ENCODE measurements at places on chromosomes 7 and 10.

DNA sequence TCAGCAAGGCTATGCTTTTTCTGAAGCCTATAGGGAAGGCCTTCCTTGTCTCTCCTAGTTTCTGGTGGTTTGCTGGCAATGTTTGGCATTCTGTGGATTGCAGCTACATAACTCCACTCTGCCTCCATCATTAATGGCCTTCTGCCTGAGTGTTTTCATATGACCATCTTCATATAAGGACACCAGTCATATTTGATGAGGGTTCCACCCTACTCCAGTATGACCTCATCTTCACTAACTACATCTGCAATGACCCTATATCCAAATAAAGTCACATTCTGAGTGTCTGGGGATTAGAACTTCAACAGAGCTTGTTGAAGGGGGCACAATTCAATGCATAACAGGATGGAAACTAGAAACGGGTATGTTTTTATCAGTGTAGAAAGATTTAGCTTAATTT is 22.1 kb downstream of the CAV1 start:
- no peak for DNase-seq

- no peak for DNase-seq
Observed at GRCh38 chr7:2738766-2739549, 51.0 kb downstream of the AMZ1 start.

- no peak for DNase-seq
Observed at GRCh38 chr10:78924319-78925003, 144.3 kb upstream of the ZMIZ1 start.

DNA sequence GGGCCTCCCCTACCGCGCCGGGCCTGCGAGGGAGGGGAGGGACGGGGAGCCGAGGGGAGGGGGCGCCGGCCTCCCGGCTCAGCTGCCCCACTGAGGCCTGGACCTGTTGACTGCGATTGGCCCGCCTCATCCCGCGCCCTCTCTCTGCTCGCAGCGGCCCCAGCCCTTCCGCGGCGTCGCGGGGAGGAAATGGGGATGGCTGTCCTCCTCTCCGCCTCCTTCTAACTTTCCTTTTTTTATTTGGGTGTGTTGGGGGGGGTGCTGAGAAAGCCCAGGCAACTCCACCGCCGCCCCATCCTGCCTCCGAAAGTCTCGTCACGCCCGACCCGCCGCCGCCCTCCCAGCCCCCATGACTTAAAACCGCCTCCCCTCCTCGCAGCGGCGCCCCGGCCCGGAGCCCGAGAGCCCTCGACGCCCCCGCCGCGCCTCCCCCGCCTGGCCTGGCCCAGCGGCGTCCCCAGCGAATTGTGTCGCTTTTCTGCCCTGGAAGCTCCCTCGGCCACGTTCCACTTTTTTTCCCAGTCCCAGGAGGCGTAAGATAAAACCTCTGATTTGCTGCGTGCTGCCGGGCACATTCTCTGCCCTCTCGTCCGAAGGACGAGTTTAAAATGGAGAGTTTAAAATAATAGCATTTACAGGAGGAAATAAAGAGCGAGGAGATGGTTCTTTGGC is 842 bp upstream of the SKIDA1 start:
- peak; percentile 84 for DNase-seq

- no peak for DNase-seq
Observed at GRCh38 chr10:126481181-126481580, 92.9 kb upstream of the ADAM12 start.

DNA sequence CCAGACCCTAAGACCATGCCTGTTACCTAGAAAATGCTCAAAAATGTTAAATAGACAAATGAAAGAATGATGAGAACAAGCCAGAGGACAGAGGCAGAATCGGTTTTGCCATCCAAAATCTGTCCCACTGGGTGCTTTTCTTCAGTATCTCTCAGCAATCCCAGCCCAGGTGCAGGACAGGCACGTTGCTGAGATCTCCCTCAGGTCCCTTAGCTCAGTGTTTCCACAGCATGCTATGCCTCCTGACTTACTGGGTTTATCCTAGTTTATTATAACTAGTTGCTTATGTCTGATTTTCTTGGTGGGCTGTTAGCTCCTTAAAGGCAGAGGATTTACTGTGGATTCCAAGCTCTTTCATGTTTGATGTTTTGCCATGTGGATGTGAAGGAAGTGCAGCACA is 20.3 kb downstream of the CPED1 start:
- no peak for DNase-seq

DNA sequence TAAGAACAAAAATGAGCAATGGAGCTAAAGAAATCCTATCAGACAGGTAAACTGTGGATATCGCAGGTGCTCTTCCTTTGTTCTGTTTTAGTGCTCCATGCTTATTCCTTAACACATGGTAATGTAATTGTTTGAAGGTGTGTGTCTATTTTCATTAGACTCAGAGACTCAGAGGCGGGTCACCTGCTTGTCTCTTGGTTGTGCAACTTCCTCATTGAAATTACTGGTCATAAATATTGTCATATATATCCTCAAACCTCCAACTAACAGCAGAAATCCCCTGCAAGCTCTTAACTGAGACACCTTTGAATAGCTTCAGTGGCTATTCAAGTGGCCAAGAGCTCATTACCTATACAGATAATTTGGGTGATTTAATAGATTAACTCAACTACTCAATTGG is 177.2 kb downstream of the PTN start:
- DNase-seq, result no peak

DNA sequence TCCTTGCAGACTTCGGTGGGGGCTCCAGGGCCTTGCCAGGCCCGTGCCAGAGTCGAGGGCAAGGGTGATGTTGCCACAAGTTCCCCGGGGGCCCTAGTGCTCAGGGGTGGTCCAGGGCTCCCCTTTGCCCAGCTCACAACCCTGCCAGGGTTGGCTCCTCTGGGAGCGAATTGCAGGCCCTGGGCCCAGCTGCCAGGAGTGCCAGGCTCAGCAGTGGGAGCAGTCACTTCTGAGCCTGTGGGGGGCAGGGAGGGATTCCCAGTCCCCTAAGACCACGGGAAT is 43.8 kb downstream of the TCERG1L start:
- no peak for DNase-seq

DNA sequence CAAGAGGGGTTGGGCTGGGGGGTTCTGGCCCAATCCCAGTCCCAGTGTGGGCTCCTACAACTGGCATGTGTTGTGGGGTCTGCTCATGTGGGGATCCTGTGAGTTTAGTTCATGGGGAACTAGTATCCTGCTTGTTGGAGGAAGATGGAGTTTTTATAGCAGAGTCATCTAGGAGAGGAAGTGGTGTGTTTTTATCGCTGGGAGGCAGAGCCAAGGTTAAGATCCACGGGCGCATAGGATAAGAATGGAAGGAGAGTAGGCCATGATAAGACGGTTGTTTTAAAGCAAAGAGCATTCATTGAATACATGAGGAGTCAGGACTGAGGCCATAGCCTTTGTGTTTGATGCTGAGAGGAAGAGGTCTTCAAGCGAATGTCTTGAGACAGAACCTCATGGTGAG is 211.6 kb upstream of the COBL start:
- DNase-seq, result no peak

- no peak for DNase-seq
Observed at GRCh38 chr7:124457841-124458240, 307.8 kb downstream of the GPR37 start.

- DNase-seq, result no peak
Observed at GRCh38 chr10:79494871-79495705, 17.2 kb upstream of the EIF5AL1 start.

- DNase-seq, result no peak
Observed at GRCh38 chr10:9229702-9230244, 1175.3 kb downstream of the GATA3 start.

GRCh38 chr7:40356871-40357709 is 222.3 kb downstream of the SUGCT start:
- no peak for DNase-seq

DNA sequence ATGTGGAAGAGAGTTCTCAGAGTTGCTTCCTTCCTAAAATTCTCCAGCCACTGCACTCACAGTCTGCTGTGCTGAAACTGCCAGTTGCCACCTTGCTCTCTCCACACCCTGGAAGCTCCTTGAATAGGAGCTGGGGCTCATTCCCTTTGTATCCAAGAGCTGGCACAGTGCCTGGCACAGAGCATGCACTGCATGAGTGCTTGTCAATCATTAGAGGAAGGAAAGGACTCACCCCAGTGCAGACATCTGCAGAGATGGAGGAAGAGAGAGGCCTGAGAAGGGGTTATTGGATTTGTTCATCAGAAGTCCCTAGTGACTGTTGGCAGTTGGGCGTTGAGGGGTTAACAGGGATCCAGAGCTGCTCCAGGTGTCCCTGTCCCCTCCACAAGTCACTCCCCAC is 41.7 kb upstream of the DUSP5 start:
- no peak for DNase-seq

DNA sequence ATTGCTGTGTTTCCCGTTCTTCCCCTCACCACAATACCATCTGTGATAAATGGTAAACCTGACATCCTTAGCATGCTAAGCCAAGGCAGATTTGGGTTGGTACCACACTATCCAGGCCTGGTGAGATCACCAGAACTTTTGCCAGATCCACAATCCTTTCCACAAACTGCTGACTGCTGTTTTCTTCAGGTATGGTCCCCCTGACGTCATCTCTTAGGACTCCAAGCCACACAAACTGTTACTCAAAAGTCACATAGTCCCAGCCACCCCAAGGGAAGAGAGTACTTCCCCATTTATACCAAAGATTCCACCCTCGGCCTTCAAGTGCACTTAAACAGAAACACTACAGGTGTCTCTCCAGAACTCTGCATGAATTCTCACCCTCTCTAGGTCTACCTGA is 34.8 kb downstream of the SLC25A13 start:
- no peak for DNase-seq
